Right atrium auricular region (tissue), 2 donors: ENCODE measurements at places on chromosomes 5 and 9. TPM values are rescaled to one million over a fixed set of nuclear protein-coding genes. Genes with fewer than 3 reads are reported as not detected.

The SEMA6A gene
- 3.9 TPM for total RNA-seq

- DNase-seq, result no peak
These were observed 67.0 kb upstream of the TNPO1 start for GRCh38 chr5:72749362-72749997.

The STPG3 gene
- total RNA-seq, result not detected

GRCh38 chr5:148858547-148858946 lies 32.1 kb downstream of the ADRB2 start:
- DNase-seq, result no peak

- DNase-seq, result no peak
These were observed 592.7 kb upstream of the BRINP1 start for GRCh38 chr9:119961774-119962424.

DNA sequence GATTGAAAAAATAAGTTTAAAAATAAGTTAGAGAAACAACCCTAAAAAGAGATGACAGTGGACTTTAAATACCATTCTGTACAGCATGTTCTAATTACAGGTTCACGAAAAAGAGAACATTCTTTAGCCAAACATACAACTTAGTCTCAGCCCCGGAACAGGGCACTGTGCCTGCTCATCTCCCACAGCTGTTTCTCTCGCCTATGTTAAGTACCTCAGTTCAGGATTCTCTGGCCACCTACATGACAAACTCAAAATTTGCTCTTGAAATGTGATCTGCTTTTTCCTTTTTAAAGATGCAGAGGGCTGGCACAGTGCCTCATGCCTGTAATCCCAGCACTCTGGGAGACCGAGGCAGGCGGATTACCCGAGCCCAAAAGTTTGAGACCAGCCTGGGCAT lies 52.3 kb downstream of the MYO10 start:
- no peak for DNase-seq

DNA sequence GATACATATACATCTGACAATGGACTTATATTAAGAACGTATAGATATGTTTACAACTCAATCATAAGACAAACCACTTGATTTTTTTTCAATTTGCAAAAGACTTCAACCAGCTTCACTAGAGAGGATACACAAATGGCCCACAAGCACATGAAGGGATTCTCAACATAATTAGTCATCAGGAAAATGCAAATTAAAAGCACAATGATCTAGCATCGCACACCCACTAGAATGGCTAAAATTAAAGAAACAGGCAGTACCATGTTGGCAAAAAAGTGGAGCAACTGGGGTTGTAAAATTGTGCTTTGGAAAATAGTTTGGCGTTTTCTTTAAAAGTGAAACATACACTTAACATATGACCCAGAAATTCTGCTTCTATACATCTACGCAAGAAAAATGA lies 80.0 kb upstream of the TRIO start:
- no peak for DNase-seq

The ADAMTS2 gene
- total RNA-seq, result 13.7 TPM

The OGN gene
- total RNA-seq, result 15.5 TPM

GRCh38 chr5:174750711-174751110 lies 26.3 kb downstream of the MSX2 start:
- no peak for DNase-seq

GRCh38 chr5:81537905-81538547 lies 144.1 kb upstream of the ACOT12 start:
- DNase-seq, result no peak

DNA sequence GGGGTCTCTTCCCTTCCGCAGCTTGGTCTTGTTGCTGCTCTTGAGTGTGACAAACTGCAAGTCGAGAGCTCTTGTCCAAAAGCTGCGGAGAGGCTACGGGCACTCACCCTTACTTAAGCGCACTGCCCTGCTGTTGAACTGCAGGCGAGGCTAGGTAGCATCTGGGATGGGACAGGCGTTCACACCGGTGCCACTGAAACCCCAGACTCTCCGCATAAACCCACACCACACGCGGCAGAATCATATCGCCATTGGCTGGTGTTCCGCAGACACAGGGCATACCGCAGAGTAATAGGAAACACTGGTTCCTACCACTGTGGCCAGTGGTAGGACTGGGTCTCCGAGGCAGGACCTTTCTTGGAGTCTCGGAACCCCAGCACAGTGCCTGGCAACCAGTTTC lies 2.2 kb upstream of the NPR3 start:
- no peak for DNase-seq
